ENCODE measurements at places on chromosomes 16 and 17.

GRCh38 chr16:19245326-19245925 lies 40.1 kb upstream of the CLEC19A start:
- DNase-seq: no peak

- no peak for DNase-seq
Observed at GRCh38 chr17:68175416-68175815, 72.4 kb upstream of the AMZ2 start.

- no peak for DNase-seq
Observed at GRCh38 chr17:83154311-83155127, 75.1 kb downstream of the METRNL start.

DNA sequence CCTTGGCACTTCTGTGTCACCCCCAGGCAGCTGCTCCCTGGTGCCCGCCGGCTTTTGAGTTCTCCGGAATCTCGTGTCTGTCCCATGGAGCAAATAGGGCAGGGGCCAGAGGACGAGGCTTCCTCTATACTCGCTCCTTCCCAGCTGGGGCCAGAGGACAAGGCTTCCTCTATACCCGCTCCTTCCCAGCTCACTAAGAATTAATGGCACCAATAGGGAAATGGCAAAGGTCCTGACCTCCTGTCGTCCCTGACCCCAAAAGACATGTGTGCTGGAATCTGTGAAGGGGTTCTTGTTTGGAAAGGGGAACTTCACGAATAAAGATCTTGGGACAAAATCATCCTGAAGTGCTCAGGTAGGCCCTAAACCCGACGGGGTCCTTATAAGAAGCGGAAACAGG lies 7.6 kb downstream of the SGSH start:
- no peak for DNase-seq

- DNase-seq: no peak
Observed at GRCh38 chr16:29686740-29687332, 7.9 kb downstream of the QPRT start.

GRCh38 chr16:35714665-35715064 lies 2255.3 kb downstream of the TP53TG3F start:
- no peak for DNase-seq

DNA sequence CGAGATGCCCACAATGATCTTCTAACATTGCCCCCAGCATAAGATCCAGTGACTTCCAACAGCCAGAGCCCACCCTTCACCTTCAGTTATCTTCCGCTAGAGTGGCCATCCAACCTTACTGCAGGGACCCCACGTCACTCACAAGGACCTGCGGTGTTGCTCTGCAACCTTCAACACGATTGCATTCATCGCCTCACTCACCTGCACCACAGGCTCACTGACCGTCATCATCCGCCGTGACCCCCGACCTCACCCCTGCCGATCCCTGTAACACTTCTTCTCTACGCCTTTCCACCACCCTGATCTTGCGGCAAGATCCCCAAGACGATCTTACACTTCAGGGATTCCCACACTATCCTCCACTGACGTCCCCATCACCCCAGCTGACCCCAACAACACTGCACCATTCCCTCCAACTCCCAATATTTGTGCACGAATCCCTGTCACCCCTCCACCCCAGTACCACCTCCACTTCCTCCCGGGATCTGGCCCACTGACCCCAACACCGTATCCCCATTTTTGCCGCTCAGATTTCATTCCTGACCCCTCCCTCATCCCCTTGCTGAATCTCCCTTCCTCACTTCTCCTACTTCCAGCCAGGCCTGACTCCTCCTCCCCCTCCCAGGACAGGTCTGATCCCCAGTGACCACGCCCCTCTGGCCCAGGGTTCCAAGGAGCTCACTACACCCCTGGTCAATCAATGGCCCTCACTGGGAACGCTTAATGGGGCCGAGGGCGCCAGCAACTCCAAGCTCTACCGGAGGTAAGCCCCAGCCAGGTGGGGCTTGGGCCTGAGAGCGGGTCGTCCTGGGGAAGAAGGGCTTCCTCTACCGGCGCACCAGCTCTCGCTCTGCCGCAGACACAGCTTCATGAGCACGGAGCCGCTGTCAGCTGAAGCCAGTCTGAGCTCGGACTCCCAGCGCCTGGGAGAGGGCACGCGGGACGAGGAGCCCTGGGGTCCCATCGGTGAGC lies 7.6 kb downstream of the RUNDC3A start:
- DNase-seq: no peak

GRCh38 chr17:43393944-43394482 lies 4.8 kb upstream of the ARL4D start:
- peak; percentile 90 for DNase-seq

GRCh38 chr17:15469260-15469659 lies 1.8 kb upstream of the CDRT4 start:
- peak; percentile 10 for DNase-seq

- no peak for DNase-seq
Observed at GRCh38 chr16:87064731-87065445, 252.3 kb downstream of the C16orf95 start.

- no peak for DNase-seq
Observed at GRCh38 chr17:47959825-47960655, 2.4 kb upstream of the PRR15L start.

GRCh38 chr17:57406131-57406980 lies 150.0 kb downstream of the MSI2 start:
- no peak for DNase-seq

DNA sequence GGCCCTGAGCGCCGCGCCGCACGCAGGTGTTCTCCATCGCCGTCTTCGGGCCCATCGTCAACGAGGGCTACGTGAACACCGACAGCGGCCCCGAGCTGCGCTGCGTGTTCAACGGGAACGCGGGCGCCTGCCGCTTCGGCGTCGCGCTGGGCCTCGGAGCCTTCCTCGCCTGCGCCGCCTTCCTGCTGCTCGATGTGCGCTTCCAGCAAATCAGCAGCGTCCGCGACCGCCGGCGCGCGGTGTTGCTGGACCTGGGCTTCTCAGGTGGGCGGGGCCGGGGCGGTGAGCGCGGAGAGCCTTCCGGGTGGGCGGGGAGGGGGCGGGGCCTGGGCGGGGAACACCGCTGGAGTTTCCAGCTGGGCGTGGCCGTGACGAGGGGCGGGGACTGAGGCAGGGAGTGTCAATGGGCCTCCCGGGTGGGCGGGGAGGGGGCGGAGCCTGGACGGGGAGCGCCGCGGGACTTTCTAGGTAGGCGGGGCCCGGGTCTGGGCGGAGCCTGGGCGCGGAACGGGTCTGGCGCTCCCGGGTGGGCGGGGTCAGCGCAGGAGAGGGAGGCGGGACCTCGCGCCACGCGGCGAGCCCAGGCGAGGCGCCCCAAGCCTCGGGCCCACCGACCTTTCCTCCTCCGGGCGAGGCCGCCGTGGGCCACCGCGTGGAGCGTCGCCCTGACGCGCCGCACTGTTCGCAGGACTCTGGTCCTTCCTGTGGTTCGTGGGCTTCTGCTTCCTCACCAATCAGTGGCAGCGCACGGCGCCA lies 2.4 kb downstream of the SYNGR3 start:
- DNase-seq: peak; percentile 85

DNA sequence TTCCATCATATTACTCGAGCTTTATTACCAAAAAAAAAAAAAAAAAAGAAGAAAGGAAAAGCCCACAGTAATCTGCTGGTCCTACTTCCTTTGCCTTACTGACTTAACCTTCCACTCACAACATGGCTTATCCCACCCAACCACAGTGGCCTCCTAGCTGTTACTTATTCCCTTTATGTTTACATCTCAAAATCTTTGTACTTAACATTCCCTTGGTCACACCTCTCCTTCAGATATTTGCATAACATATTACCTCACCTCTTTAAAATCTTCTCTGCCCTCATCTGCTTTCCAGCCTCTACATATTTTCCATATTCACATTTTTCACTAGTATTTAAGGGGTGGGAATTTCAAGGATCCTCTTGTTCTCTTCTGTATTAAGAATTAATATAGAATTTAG lies 327.0 kb upstream of the TBX2 start:
- no peak for DNase-seq

- no peak for DNase-seq
Observed at GRCh38 chr16:86994651-86995171, 322.5 kb downstream of the C16orf95 start.

Measured in hindlimb muscle (tissue), 1 donor.